ENCODE measurements at places on chromosomes 6 and 20.

DNA sequence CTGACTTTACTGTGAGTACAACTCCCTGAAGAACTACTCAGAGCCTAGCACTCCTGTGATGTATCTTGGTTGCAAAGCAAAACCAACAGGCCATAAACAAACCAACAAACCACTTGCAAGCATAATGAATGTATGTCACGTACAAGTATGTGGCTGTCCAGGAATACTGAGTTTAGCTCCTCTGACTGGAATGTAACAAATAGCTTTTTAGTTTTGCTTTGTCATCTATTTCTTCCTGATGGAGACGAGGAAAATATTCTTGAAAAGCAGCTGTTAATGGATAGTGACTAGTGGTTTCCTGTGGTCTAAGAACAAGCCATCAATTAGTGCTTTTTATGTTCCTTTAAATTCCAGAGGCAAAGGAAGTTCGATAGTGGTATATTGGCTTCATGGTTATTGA is 101.9 kb upstream of the LY86 start:
- DNase-seq = no peak

DNA sequence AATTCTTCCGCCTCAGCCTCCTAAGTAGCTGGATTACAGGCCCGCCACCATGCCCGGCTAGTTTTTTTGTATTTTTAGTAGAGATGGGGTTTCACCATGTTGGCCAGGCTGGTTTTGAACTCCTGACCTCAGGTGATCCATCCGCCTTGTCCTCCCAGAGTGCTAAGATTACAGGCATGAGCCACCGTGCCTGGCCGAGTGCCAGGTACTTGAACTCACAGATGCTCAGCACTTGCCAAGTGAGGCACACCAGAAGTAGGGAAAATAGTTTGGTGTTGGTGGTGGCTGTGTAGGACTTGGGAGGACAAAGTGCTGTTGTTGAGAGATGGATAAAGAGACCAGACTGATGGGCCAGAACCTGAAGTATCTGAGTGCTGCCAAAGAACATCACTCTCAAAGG is 40.0 kb upstream of the MBOAT1 start:
- DNase-seq = no peak

- DNase-seq = no peak
These were observed 230.7 kb downstream of the TFAP2C start for GRCh38 chr20:56859801-56860261.

- DNase-seq = no peak
These were observed 926 bp downstream of the PEX3 start for GRCh38 chr6:143451531-143451930.

GRCh38 chr20:54630582-54630981 is 155.2 kb downstream of the DOK5 start:
- DNase-seq = no peak

DNA sequence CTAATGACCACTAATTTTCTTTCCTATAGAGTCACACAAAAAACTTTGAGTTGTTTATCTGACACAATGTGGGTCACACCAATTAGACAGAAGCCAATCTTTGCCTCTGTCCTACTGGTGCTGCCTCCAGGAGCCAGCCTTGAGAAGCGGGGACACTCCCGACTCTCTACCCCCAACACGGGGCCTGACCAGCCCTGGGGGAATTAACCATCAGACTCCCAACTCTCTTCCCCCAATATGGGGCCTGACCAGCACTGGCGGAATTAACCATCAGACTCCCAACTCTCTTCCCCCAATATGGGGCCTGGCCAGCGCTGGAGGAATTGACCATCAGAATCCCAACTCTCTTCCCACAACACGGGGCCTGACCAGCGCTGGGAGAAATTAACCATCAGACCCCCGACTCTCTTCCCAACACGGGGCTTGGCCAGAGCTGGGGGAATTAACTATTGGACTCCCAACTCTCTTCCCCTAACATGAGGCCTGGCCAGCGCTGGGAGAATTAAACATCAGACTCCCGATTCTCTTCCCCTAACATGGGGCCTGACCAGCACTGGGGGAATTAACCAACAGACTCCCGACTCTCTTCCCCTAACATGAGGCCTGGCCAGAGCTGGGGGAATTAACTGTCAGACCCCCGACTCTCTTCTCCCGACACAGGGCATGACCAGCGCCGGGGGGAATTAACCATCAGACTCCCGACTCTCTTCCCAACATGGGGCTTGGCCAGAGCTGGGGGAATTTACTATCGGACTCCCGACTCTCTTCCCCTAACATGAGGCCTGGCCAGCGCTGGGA is 12.5 kb downstream of the CST7 start:
- no peak for DNase-seq

DNA sequence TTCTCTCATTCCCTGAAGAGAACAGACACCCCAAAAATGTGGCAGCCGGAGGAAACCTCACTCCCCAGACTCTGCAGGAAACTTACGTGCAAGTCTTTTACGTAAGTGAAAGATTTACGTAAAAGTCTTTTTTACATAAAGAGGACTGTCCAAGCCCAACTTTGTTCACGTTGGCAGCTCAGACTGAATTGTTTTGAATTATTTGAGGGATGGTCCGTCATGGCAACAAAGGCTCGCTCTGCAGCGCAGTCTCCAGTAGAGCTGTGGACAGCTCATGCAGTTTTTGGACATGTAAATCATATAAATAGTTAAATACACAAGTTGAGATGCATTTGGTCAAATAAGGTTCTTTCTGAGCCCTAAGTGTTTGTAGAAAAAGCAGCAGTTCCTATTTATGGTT is 394.8 kb downstream of the QKI start:
- no peak for DNase-seq

GRCh38 chr6:34332251-34333198 is 59.9 kb downstream of the NUDT3 start:
- no peak for DNase-seq

- DNase-seq = no peak
These were observed 13.4 kb downstream of the MTFR2 start for GRCh38 chr6:136236466-136237293.

DNA sequence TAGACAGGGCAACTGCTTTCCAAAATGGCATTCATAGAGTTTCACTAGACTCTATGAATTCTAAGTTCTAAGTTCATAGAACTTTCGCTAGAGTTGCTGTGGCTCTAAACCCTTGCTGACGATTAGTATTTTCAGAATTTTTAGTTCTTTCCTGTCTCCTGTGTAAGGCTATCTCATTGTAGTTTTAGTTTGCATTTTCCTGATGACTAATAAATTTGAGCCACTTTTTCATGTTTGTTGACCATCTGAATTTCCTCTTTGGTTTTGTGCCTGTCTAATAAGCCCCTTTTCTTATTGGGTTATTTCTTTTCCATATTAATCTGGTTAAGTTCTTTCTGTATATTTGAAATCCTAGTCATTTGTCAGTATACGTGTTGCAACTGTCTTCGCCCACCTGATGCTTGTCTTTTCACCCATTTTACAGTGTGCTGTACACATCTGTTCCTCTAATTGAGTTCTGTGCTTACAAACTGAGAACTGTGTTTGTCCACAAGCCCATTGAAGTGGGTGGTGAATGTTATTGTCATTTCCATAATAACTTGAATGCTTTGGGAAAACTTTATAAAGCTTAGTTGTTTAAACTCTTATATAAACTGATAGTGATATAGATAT is 177.7 kb upstream of the CDYL start:
- no peak for DNase-seq

- no peak for DNase-seq
These were observed 76.8 kb upstream of the FOXP4 start for GRCh38 chr6:41469156-41470028.

GRCh38 chr6:115999235-115999634 is 61.5 kb downstream of the FRK start:
- DNase-seq = no peak

GRCh38 chr20:50980071-50980681 is 21.6 kb downstream of the MOCS3 start:
- no peak for DNase-seq

DNA sequence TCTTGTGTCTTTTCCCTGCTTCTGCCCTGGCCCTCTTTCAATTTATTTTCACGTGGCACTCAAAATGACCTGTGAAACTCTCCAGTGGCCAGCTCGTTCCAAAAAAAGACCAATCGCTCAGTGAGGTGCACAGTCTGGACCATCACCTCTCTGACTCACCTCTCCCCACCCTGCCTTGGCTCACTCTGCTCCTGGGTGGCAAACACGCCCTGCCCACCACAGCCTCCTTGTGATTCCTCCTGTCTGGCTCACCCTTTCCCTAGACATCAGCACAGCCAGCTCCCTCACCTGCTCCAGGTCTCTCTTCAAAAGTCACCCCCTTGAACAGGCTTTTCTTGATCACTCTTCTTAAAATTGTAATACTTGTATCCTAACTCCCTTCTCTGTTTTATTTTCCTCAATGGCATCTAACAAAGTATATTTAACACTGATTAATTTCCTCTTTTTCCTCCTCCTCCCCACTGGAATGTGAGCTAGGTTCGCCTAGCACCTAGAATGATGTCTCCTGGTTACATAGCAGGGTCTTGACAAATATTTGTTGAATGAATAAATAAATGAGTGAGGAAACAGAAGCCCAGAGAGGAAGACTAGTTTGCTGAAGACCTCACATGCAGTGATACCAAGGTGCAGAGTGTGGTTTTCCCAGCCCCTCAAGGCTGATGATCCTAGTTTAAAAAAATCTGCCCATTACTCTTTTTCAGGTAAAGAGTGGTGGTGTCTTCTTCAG is 109.0 kb downstream of the GJA10 start:
- no peak for DNase-seq

DNA sequence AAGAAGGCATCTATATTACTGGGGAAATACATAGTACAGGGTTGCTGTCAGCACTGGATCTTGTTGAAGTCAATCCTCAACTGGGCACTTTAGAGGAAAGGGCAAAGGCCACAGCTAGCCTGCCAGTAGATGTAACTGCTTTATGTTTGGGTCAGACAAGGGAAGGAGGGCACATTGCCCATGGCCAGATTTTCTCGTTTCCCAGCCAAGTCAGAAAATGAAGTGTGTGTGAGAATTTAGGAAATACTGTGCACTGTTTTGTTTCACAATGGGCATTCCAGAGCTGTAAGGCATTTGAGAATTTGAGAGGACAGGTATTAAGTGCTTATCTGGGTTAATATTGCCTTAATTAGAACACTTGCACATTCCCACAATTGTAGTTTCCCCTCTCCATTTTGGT is 183.9 kb upstream of the MCHR2 start:
- no peak for DNase-seq

DNA sequence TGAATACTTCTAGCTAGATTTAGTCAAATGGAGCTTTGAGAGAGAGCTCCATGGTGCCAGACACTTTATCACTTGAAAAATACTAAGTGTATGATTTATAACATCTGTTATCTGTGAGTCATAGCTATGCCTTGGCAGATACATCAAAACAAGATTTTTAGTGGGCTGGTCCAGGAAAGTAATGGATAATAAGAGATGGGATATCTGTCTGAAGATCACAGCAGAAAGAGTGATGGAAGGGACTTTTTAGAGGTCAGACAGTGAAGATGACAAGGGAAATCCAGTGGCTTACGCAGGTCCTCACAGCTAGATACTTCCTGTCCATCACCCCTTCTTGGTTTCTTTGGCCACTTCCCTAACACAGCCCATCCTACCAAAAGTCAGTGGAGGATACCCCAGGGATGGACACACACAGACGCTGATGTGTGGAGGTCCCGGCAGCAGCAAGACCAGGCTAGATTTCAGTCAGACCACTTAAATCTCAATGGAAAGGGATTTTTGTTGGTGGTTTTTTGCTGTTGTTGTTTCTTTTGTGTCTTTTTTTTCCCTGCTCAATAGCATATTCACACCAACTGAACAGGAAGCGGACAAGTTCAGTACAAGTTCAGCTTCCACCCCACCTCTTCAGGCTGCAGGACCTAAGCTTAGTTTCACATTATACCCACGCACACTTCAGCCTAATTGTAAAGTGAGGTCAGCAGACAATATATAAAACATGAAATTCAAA is 209.3 kb downstream of the ALDH8A1 start:
- DNase-seq = no peak

DNA sequence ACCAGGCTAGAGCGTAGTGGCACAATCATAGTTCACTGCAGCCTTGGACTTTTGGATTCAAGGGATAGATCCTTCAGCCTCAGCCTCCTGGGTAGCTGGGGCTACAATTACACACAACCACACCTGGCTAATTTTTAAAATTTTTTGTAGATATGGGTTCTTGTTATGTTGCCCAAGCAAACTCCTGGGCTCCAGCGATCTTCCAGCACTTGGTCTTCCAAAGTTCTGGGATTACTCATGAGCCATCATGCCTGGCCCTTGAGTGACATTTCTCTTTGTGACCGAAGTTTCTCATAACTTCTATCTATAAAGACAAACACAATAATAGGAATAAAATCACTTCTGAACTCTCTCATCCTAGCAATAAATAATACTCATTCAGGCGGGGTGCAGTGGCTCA is 26.1 kb upstream of the GMPR start:
- no peak for DNase-seq

- DNase-seq = no peak
These were observed 45.0 kb upstream of the ZBTB24 start for GRCh38 chr6:109527989-109528388.
